Lung microvascular endothelial cell (primary cell): ENCODE measurements at places on chromosomes 2 and 18. TPM values are rescaled to one million over a fixed set of nuclear protein-coding genes. Genes with fewer than 3 reads are reported as not detected.

GRCh38 chr2:222167762-222168161, 131.0 kb downstream of the PAX3 start:
- no peak for DNase-seq

GRCh38 chr18:48848641-48849143, 102.1 kb downstream of the SMAD7 start:
- peak; percentile 51 for DNase-seq

DNA sequence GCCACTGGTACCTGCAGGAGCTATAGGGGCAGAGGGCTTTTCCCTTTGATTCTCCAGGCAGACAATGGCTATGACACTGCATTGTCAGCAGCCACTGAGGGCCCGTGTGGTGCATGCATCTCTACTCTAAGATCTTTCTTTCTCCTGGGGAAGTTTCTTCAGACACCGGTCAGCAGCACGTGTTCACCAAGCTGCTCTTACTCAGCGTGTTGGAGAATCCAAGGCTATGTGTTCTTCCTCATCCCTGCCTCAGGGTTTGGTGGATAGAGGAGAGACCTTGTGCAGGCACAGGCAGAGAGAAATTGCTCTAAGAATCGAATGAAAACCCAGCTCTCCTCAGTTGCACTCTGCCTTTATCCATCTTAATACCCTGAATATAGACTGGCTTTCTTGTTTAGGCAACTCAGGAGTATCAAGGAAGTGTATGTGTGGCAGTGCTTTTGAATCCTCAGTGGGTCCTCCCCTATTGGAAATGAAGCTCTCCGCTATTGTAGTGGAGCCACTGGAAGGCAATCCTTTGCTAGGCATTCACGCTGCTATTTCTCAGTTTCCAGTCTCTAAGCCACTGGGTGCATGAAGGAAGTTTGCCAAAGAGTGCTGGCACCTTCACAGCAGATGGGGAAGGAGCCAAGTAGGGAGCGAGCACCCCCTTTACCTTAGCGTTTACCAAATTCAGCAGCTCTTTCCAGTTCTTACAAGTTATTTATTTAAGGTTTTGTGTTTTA, 86.9 kb upstream of the EML6 start:
- no peak for DNase-seq

TFCP2L1 gene
- not detected in 2 replicates for total RNA-seq

UGT1A5 gene
- not detected in 2 replicates for total RNA-seq
